ENCODE measurements at places on chromosomes 1 and 21.
A peak's percentile ranks its signal among the peaks of the same experiment; 100 is the strongest.

- no peak for DNase-seq
These were observed 182.7 kb downstream of the MATN1 start for GRCh38 chr1:30540611-30541192.

DNA sequence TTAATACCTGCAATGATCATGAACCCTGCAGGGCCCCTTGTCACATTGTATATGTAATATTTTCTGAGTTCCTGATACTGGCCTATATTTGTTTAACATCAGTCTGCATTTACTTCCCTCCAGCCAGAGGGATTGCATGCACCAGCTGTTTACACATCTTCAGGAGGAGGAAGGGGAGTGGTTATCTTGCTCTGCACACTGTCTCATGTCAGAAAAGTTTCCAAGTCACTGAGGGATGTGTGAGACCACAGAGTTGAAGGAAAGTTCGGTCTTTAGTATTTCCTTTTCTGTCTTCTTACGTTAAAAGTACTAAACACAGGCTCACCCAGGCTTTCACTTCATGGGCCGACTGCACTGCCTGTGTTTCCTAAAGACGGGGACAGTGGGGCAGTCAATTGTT is 574.1 kb downstream of the LMO4 start:
- no peak for DNase-seq

GRCh38 chr1:192826791-192827546 is 18.1 kb downstream of the RGS2 start:
- DNase-seq: no peak

GRCh38 chr1:189609167-189609566 is 868.5 kb downstream of the BRINP3 start:
- no peak for DNase-seq

DNA sequence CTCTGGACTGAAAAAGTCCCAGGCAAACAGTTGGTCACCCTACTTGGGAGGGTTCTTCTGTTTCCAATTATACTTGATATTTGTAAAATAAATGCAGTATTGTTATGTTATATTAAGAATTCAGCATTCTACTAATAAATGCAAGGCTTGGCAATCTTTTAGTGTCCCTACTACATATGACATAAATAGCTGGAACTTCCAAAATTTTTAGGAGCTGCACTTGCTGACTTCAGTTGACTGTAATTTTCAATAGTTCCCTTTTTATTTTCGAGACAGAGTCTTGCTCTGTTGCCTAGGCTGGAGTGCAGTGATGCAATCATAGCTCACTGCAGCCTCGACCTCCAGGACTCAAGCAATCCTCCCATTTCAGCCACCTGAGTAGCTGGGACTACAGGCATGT is 20.0 kb downstream of the FOXD3 start:
- no peak for DNase-seq

DNA sequence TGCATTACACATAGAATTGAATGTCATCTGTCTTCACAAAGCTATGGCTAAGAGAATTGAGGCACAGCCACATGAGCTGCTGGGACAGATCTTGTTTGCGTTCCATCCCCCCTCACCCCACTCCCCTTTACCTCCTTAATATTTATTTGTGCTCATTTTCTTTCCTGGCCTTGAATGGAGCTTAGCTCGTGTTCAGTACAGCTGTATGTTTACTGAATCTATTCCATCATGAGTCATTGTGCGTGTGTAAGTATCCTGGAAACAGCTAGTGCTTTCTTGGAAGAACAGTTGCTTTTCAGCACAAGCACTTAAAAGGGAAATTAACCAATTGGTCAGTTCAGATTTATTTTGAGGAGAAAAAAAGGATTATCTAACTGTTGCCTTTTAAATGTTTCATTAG is 14.7 kb downstream of the PROX1 start:
- DNase-seq: peak; percentile 95

- DNase-seq: no peak
These were observed 596 bp downstream of the CD247 start for GRCh38 chr1:167517535-167518330.

DNA sequence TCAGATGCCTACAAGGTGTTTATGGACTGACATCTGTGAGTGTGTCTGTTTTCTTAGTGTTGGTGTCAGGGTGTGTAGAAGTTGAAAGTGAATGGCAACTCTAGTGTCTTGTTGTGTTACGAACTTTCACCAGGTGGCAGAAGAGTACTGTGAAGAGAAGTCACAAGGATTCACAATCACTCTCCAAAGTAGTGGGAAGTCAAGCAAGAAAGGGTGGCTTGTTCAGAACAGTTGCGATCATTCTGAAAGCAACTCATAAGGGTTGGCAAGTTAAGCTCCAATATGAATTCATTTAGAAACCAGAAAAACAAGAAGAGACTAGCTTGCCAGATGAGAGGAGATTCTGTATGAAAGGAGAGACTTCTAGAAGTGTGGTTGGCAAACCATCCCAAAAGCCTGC is 86.1 kb downstream of the FASLG start:
- DNase-seq: peak; percentile 16

GRCh38 chr1:172338295-172338735 is 82.2 kb upstream of the C1orf105 start:
- no peak for DNase-seq

DNA sequence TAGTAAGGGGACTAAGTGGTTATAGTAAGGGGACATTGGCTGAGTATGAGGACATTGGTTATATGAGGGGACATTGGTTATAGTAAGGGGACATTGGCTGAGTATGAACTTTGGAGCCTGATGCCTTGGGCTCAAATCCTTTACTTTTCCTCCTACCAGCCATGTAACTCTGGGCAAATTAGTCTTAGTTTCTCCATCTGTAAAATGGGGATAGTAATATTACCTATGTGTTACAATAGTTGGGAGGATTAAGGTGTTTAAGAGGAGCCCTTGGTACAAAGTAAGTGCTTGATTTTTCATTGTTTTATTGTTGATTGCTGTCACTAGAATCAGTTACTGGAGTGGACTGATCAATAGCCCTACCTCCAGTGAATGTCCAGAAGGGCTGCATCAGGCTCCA is 2.8 kb downstream of the OSCP1 start:
- no peak for DNase-seq

DNA sequence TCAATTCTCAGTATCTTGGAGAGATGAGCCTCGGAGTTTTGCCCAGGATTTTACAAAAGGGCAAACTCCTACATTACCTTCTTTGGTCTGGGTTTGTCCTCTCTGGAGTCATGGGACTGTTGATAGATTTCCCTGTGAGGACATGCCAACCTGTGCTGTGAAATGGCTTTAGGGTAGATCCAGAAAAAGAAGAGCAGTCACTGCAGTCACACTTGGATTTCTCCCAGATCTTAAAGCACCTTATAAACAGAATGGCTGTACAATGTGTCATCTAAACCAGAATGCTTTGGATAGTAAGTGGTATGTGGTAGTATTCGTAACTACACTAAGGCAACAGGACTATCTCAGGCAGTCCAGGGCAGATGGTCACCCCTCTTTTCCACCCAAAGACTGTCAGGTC is 1.9 kb upstream of the CSRP1 start:
- DNase-seq: no peak

- no peak for DNase-seq
These were observed 80.5 kb downstream of the GALNT2 start for GRCh38 chr1:230147253-230148125.

DNA sequence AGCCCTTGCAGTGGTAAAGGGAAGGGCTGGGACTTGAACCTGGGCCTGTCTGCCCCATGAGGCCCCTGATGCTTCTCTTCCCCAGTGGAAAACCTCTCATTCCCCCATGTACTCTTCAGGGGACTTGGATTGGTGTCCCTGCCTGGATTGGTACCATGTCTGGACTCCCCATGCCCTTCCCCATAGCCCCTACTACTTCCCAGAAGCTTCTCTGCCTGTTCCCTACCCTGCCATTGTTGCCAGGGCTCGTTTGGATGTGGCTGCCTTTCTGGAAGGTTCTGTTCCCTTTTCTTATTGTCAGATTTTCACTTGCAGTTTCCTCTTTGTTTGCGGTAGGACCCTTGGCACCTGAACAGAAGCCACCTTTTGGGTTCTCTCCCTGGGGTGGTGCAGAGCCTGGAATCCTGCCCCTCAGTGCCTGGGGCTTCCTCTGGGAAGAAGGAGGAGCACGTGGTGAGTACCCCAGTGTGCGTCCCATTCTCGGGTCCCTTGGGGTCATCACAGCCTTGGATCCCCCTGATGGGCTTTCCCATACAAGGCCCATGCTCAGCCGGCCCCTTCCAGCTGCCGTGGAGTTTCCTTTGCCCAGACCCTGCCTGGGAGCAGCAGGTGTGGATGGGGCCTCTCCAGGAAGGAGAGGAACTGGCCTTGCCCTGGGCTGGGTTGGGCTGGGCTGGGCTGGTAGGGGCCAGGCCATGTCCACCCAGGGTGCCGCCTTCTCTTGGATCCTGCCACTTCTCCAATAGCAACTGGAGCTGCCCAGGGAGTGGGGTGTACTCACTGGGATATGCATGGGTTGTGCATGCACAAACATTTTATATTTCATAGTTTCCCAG is 281.1 kb downstream of the PTPRU start:
- no peak for DNase-seq

DNA sequence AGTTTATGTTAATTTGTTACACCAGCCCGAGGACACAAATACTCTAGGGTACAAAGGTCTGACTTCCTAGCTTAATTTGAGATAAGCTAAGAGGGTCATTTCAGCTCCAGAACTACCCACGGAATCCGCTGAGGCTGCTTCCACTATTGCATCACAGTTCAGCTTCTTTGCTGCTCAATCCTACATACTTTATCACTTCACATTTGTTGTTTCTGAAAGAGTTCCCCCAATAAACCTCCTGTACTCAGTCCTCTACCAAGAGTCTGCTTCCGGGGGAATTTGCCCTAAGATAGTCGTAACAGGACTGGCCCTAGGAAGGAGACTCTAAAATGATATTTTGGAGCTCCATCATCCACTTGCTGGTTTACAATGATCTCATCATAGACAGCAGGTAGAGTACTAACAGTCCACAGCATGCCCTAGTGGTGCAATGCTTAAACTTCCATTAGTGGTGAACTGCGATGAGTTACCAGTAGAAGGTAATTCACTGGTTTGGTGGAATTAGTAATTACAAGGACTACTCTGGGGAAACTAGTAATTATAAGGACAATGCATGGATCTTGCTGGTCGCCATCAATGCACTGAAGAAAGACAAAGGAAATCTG is 229.3 kb downstream of the USH2A start:
- DNase-seq: no peak

DNA sequence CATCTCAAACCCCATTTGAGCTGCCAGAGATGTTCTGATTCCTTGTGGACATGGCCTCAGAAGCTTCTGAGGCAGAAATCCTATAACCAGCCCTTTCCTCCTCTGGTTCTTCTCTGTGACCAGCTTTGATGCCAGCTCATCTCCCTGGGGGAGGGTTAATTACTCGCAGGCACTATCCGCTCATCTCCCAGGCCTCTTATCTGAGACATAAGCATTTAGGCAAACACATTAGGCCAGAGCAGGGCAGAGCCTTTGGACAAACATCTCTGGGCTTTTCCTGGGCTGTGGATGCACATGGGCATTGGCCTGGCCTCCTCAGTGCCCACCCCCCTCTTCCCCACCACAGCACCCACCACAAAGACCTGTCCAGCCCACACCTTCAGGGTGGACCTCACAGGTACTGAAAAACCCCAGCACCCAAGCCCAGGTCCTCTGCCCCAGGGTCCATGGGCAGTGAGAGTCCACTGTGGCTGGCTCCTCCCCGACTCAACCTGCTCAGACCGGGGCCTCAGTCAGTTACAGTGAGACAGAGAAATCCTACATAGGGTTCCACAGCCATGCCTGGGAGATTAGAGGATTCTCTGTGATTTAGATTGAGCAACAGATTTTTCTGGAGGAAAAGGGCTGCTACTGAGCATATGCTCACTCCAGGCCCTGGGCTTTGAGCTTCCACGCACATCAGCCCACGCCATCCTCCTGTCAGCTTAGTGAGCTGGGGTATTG is 26.9 kb downstream of the IGSF21 start:
- DNase-seq: peak; percentile 38

DNA sequence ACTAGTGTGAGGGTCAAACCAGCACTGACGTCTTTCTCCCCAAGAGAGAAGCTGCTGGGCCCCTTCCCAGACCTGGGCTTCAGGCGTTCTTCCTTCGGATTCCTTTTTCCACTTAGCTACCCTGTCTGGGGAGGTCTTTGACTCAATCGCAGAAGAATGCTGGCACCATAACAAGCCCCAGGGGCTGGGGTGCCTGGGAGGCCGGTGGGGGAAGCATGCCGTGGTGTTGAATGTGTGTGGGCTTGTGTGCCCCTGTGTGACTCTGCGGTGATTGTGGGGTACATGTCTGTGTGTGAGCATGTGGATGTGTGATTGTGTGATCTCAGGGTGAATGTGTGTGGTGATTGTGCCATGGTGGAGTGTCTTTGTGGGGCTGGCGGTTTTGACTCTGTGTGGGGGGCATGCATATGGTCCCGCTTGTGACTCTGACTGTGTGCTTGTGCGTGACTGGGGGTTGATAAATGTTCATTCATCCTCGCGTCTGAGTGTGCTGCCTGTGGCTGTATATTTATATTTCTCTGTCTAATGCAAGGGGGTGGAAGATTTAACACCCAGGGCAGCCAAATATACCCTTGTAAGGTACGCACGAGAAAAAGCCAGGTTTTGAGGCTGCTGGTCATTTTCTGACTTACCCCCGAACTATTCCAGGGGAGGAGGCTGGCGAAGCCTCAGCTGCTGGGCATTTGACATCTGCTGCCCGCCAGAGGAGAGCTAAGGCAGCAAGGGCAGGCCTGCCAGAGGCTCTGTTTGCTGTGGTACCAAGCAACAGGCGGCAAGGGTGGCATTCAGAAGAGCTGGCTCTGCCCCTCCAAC is 1.1 kb upstream of the SYNC start:
- DNase-seq: no peak

- DNase-seq: no peak
These were observed 766.1 kb downstream of the NCAM2 start for GRCh38 chr21:21764281-21764680.
